ENCODE measurements at places on chromosomes 16 and 17. TPM values are rescaled to one million over a fixed set of nuclear protein-coding genes. Genes with fewer than 3 reads are reported as not detected.

DNA sequence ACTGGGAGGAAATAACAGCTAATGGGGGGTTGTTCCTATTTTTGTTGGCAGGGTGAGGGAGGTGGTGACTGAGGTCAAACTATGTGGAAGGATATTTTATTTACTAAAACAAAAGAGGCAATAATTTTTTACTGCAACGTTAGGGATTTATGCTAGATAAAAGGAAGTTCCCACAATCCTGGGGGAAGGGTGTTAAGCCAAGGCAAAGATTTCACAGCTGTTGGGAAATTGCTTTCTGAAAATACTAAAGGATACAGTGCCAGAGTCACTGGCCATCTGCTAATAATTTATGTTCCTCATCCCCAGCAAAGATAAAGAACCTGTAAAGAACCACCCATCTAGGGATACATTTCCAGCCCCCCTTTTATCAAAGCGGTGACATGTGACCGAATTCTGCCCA is 756.0 kb upstream of the RBFOX1 start:
- no peaks in the 10 kb centered on the region for H3K27me3 ChIP-seq
- DNase-seq, result no peak
- H3K4me1 ChIP-seq, result no peaks in the 10 kb centered on the region
- H3K36me3 ChIP-seq, result no peaks in the 10 kb centered on the region
- H3K4me3 ChIP-seq, result no peak overlapping the region

TRAPPC2L gene
- total RNA-seq, result 181 TPM

- DNase-seq, result peak; percentile 65
- no peaks in the 10 kb centered on the region for H3K4me1 ChIP-seq
- no peak overlapping the region for H3K27ac ChIP-seq
- no peak overlapping the region for H3K4me3 ChIP-seq
- H3K36me3 ChIP-seq, result no peaks in the 10 kb centered on the region
These were observed 228.5 kb upstream of the PMFBP1 start for GRCh38 chr16:72400257-72401083.

GRCh38 chr17:72064606-72065193 is 56.1 kb upstream of the SOX9 start:
- no peaks in the 10 kb centered on the region for H3K27me3 ChIP-seq
- H3K36me3 ChIP-seq, result no peaks in the 10 kb centered on the region
- H3K27ac ChIP-seq, result no peak overlapping the region
- no peaks in the 10 kb centered on the region for H3K4me1 ChIP-seq
- no peak overlapping the region for H3K4me3 ChIP-seq

- peak; percentile 84 for DNase-seq
- peak within 1 kb of the TSS; percentile 62 for H3K4me3 ChIP-seq
- peaks cover 7% of the 10 kb centered on the region for H3K4me1 ChIP-seq
- no peaks in the 10 kb centered on the region for H3K27me3 ChIP-seq
- peak within 1 kb of the TSS; percentile 91 for H3K27ac ChIP-seq
These were observed at the start of gene CAMKK1 for GRCh38 chr17:3893003-3893719. Gene CAMKK1 (minus strand): TSS chr17:3893053. CDS start chr17:3885687, 7,366 bp downstream.

NPIPB4 gene
- total RNA-seq, result 150 TPM

TTLL6 gene
- total RNA-seq, result 0.81 TPM

CCL16 gene
- not detected for total RNA-seq

MAP2K6 gene
- 11.5 TPM for total RNA-seq

- H3K4me3 ChIP-seq, result peak overlapping the region; percentile 94
- H3K4me1 ChIP-seq, result peaks cover 18% of the 10 kb centered on the region
- H3K27ac ChIP-seq, result peak overlapping the region; percentile 99
- H3K27me3 ChIP-seq, result no peaks in the 10 kb centered on the region
These were observed 515 bp downstream of the SUMO2 start for GRCh38 chr17:75182319-75182568.

DNA sequence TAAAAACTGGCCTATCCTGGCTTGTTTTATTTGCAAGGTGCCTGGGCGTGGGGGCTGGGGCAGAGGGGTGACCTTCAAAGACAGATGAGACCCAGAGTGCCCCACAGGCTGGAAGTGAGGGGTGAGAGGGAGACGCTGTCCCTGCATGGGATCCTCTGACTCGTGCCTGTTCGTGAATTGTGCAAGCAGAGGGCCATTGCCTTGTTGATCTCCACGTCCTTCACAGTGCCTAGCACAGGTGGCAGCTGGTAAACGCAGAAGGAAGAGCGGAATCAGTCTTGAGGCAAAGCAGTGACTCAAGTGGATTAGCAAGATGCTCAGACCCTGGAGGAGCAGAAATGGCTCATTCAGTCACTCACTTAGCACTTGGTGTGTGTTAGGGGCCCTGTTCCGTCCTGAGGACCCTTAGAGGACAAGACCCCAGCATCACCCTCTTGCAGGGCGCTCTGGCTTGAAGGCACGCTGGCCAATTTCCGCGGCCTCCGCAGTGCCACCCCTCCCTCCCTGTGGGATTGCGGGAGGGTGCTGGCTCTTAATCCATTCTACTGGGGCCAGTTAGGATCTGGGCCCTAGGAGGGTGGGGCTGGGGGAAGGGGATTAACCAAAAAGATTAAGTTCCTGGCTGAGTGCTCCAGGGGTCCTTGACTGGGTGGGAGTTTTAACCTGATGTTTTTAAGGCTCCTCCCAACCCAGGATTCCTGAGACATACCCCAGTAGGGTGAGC is 151.2 kb downstream of the CCDC182 start:
- no peaks in the 10 kb centered on the region for H3K36me3 ChIP-seq
- H3K27ac ChIP-seq, result no peak overlapping the region
- no peak for DNase-seq

GRCh38 chr16:82808036-82808435 is 181.3 kb downstream of the CDH13 start:
- H3K4me3 ChIP-seq, result no peak overlapping the region
- no peaks in the 10 kb centered on the region for H3K36me3 ChIP-seq
- no peaks in the 10 kb centered on the region for H3K27me3 ChIP-seq
- DNase-seq, result no peak
- no peak overlapping the region for H3K27ac ChIP-seq

DNA sequence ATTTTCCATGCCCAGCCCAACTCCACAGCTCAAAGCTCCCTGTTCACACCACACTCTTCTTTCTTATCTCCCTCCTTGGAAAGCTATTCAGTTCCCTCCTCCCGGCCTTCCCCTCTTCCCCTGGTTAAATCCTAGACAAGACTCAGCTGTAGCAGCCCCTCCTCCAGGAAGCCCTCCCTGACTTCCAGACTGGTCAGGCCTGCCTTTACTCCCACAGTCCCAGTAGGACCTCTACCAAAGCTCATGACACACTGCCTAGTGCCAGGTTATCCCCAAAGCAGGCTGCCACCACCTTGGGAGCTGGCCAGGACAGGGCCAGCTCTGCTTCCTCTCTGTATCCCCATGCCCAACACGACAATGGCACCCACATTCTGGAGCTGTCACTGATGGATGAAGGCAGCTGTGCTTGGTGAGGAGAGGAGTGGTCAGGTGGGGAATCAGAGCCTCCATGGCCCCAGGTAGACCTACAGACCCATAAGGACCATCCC is 50.0 kb downstream of the BEAN1 start:
- no peaks in the 10 kb centered on the region for H3K36me3 ChIP-seq
- H3K27me3 ChIP-seq, result peaks cover 3% of the 10 kb centered on the region
- no peak overlapping the region for H3K27ac ChIP-seq

- H3K36me3 ChIP-seq, result no peaks in the 10 kb centered on the region
- H3K4me1 ChIP-seq, result peaks cover 15% of the 10 kb centered on the region
- H3K4me3 ChIP-seq, result peak overlapping the region; percentile 68
- no peaks in the 10 kb centered on the region for H3K27me3 ChIP-seq
- no peak for DNase-seq
These were observed 611 bp upstream of the ANKRD40 start for GRCh38 chr17:50708050-50709000.

DNA sequence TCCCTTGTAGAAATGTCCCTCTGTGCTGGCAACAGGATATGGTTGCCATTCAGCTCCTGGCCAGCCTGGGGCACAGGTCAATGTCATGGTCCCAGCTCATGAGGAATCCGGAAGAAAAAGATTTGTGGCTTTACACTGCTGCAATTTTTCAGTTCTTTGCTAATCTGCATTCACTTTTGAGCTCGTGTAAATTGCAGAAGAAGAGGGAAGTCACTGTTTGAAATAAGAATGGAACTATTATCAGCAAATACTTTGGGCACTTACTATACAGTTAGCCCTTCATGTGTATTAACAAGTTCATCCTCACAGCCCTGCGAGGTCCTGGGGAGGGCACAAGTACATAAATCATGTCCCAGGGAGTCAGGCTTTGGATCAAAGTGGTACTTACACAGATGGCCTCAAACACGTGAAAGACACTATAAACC is 14.2 kb downstream of the SLC47A2 start:
- H3K27me3 ChIP-seq, result no peaks in the 10 kb centered on the region
- H3K36me3 ChIP-seq, result no peaks in the 10 kb centered on the region
- no peak overlapping the region for H3K27ac ChIP-seq
- no peak overlapping the region for H3K4me3 ChIP-seq

- no peak for DNase-seq
- H3K36me3 ChIP-seq, result no peaks in the 10 kb centered on the region
- H3K27me3 ChIP-seq, result no peaks in the 10 kb centered on the region
- no peak overlapping the region for H3K27ac ChIP-seq
- no peak overlapping the region for H3K4me3 ChIP-seq
- no peaks in the 10 kb centered on the region for H3K4me1 ChIP-seq
These were observed 560 bp upstream of the P2RX1 start for GRCh38 chr17:3916825-3917224.

Data from Caco-2 (cell line).